ENCODE measurements at places on chromosomes 4 and X. TPM values are rescaled to one million over a fixed set of nuclear protein-coding genes. Genes with fewer than 3 reads are reported as not detected.

GRCh38 chrX:368811-369562, 17.7 kb downstream of the PPP2R3B start:
- peak; percentile 63 for DNase-seq

The ENAM gene
- total RNA-seq = not detected

The CLCN4 gene
- 0.89 TPM for total RNA-seq

DNA sequence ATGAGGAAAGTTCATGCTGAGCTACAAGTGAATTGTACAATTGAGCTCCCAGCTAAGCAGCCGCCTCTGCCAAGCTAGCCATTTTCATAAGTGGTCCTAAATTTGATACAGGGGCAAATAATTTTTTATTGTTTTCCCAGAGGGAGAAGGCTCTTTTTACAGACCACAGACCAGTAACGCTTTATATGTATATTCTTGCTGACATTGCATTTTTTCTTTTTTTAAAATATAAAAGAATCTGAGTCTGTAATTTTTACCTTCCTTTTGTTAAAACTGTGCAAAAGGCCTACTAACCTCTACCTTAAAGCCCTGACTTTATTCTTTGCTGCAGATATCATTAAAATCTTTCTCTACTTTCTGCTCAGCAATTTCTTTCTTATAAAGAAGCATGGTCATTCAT, 501.2 kb upstream of the INTU start:
- no peak for DNase-seq

The AKAP4 gene
- total RNA-seq = not detected

- DNase-seq = no peak
Observed at GRCh38 chrX:93420525-93421082, 252.8 kb downstream of the NAP1L3 start.

DNA sequence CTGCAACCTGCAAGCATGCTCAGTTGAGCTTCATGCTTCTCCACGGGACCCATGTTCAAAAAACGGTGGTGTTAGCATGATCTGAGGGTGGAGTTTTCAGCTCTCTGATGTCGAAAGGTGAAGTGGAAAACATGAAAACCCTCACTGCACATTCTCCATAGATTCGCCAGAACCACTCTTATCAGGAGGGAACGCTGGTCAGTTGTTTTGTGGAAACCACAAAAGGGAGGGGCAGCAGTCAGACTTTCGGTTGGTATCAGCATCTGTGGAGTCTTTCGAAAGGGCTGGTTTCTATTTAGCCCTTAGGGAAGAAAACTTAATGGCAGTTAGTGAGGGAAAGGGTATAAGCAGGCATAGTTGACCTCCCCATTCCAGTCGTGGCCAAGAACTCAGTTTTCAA, 12.6 kb downstream of the PPA2 start:
- no peak for DNase-seq

- no peak for DNase-seq
Observed at GRCh38 chr4:74402692-74403456, 37.9 kb downstream of the EREG start.

The MTNR1A gene
- total RNA-seq = not detected

DNA sequence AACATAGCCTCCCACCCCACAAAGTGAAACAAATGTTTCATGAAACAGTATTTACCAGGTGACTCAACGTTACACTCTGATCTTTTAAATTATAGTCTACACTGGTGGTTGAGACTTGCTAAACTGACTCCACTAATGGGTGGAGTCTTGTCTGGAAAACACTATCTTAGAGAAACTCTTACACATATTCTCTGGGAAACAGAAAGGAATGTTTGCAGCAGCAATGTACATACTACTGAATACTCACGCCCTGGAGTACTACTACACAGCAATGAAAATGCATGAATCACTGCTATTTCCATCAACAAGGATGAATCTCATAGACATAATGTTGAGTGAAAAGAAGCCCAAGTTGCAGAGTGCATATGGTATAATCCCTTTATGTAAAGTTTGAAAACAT, 208.5 kb upstream of the IGFBP7 start:
- peak; percentile 63 for DNase-seq

The ERVMER34-1 gene
- total RNA-seq = not detected

DNA sequence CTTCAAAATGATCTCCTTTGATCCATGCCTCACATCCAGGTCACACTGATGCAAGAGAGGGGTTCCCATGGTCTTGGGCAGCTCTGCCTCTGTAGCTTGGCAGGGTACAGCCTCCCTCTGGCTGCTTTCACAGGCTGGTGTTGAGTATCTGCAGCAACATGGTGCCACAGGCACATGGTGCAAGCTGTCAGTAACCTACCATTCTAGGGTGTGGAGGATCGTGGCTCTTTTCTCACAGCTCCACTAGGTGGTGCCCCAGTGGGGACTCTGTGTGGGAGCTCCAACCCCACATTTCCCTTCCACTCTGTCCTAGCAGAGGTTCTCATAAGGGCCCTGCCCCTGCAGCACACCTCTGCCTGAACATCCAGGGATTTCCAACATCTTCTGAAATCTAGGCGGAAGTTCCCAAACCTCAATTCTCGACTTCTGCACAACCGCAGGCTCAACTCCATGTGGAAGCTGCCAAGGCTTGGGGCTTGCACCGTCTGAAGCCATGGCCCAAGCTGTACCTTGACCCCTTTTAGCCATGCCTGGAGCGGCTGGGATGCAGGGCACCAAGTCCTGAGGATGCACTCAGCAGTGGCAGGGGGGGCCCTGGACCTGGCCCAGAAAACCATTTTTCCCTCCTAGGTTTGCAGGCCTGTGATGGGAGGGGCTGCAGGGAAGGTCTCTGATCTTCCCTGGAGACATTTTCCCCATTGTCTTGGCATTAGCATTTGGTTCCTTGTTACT, 137.8 kb upstream of the NUDT6 start:
- no peak for DNase-seq

DNA sequence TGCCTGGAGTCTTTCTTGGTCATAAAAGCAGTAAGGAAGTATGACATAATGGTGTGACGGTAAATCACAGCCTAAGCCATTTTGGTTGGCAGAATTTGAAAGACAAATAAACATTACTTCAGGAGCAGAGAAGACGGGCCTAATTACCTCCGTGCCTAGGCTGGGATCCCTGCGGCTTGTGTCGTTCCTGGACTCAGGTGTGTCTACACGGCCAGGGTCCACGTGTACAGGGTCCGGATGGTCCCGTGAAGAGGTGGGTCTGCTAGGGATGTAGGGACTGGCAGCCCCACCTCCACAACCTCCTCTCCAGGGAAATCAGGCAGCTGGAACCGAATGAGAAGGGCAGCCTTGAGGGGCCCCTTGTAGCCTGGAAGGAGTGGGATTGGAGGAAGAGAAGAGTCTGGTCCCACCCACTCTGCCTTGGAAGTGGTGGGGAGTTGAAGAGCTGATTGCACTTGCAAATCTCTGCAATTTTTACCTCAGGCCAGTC, 55.4 kb upstream of the PLAC1 start:
- DNase-seq = no peak

DNA sequence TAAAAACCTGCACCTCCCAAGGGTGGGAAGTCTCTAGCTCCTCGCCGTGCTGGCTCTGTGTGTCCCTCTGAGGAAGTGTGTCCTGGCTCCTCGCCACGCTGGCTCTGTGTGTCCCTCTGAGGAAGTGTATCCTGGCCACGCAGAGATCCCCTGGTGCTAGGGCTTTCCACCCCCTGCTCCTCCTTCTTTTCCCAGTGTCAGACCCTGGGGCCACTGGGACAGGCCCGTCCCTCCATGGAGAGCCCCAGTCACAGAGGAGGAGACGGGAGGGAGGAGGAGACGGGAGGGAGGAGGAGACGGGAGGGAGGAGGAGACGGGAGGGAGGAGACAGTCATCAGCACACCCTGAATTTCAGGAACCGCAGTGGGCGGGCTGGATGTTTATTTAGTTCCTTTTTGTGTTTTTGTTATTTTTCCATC, 53.8 kb upstream of the HGFAC start:
- peak; percentile 76 for DNase-seq

DNA sequence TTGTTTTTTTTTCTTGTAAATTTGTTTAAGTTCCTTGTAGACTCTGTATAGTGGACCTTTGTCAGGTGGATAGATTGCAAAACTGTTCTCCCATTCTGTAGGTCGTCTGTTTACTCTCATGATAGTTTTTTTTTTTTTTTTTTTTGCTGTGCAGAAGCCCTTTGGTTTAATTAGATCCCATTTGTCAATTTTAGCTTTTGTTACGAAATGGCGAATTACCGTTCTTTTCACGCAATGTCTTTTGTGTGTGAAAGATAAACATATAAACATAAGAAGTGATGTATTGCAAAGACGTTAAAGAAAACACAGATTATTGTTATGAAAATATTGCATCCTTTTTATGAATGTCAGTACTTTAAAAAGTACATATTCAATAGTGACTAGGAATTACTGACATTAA, 34.5 kb downstream of the MAGEA10 start:
- no peak for DNase-seq

DNA sequence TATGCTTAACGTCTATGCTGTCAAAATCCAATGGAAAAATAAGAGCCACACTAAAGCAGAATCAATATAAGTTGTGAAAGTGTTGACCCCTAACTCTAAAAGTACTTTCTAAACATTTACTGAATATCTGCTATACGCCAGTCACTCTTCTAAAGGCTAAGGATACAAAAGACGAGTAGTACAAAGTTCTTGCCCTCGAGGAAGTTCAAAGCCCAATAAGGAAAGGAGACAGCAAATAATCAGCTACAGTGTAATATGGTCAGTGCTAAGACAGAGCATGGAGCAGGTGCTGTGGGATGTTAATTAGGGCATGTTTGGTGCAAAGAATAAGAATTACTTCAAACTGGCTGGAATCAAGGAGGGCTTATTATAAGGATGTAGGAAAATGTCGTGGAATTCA, 31.6 kb upstream of the TMEM150C start:
- DNase-seq = no peak

The AMOT gene
- total RNA-seq = 1.5 TPM

DNA sequence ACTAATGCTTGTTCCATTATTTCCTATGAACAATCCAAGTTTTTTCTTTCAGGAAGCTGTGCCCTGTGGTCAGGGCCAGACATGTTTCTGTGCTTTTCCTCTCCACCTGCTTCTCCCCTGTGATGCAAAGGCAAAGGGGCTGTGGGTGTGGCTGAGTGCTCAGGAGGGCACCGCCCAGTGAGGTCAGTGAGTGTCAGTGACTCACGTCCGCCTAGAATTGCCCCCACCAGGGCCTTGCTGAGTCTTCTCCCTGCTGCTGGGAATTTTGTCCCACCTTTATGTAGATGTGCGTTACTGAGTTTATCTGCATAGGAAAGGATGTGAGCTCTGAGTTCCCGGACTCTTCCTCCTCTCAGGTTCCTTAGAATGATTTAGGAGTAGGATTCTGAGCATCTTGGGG, 283.2 kb downstream of the DCHS2 start:
- peak; percentile 47 for DNase-seq

DNA sequence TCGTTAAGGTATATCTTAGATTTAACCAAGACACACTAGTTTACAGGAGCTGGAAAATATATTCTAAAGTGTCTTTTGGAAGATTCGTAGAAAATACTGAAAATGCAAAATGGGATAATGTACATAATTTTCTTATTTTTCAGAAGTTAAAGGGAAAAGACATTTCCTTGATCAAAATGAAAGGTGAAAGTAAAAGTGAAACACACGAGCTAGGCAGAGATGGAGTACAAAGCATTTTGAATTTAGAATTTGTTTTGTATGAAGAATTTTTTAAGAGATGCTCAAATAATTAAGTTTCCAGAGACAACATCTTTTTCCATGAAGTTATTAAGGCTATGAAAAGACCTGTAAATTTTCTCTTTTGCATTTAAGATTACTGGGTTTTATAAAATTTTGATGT, 2192.6 kb upstream of the AGA start:
- DNase-seq = no peak

GRCh38 chrX:107630031-107630689, 1.9 kb downstream of the PRPS1 start:
- no peak for DNase-seq

DNA sequence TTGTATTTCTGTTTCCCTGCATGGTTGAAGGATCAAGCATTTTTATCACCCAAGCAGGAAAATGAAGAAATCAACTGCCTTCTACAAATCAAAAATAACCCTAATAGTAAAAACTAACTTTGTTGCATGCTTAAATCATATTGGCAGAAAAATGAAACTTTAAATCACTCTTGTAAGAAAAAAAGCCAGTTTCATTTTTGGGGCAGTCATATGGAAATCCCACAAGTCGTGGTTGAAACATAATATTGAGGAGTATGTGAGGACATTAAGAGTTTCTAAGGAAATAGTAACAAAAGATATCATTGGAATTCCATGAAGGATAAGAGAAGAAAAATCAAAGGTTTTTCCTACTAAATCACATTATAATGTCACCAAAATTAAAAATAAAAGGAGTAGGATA, 8.4 kb downstream of the TEC start:
- no peak for DNase-seq

The MAGEC2 gene
- not detected for total RNA-seq

- no peak for DNase-seq
Observed at GRCh38 chr4:100644150-100644549, 126.3 kb upstream of the EMCN start.

The HSFX1 gene
- total RNA-seq = 0.25 TPM

GRCh38 chr4:85828027-85828890, 353.3 kb downstream of the ARHGAP24 start:
- peak; percentile 79 for DNase-seq

The RASSF6 gene
- not detected for total RNA-seq

The MAGED4B gene
- total RNA-seq = 32.9 TPM

The TMSB15A gene
- total RNA-seq = 1.4 TPM

GRCh38 chrX:43002526-43003203, 224.7 kb upstream of the PPP1R2C start:
- no peak for DNase-seq

The TRPC3 gene
- 0.22 TPM for total RNA-seq

GRCh38 chr4:76210452-76210851, 3.2 kb downstream of the SCARB2 start:
- DNase-seq = peak; percentile 44

- peak; percentile 40 for DNase-seq
Observed at GRCh38 chr4:55819634-55820033, at the start of gene EXOC1L. Gene EXOC1L (plus strand): TSS chr4:55819790. CDS start chr4:55820027, 237 bp downstream.

- peak; percentile 82 for DNase-seq
Observed at GRCh38 chrX:45806410-45807121, 605.9 kb upstream of the DIPK2B start.

DNA sequence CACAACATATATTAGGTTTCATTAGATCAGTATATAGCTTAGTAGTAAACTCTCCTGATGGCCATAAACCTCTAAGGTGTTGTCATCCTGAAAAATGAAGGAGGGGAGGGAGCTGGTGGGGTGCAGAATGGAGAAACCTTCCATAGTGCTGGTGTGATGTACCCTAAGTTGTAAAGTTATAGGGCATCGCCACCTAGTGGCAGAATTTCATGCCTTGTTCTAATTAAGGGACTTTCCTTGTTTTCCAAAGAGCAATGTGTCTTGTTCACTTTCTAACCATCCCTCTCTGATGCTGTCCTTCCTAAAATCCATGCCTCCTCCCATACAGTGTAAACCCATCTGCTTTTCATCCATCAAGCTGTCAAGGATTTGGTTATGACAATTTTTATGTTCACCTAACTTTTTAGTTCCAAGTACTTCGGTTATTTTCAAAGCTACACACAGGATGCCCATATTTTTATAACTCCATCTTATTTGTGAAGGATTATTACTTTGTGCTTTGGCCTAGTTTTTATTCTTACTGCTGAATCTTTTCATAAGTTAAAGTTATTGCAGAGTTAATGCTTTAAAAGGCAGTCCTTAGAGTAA, 4.5 kb downstream of the NBDY start:
- peak; percentile 48 for DNase-seq
